ENCODE measurements at places on chromosomes 12 and 14.

DNA sequence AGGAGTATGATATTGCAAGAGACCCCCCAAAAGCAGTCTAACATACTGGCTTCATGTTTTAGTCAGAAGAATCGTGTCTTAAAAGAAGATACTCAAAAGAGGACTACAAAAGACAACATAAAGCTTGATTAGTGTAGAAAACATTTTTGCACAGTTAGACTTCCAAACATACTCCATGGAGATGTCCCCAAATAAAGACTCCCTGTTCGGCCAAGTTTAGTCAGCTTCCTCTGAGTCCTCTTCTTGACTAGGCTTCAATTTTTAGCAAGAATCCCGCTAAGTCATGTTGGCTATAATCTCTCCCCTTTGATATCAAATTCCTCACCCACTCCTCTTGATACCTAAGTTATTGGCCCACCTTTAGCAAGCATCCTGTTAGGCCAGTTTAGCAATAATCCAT, 298.0 kb downstream of the RMST start:
- no peak for DNase-seq

DNA sequence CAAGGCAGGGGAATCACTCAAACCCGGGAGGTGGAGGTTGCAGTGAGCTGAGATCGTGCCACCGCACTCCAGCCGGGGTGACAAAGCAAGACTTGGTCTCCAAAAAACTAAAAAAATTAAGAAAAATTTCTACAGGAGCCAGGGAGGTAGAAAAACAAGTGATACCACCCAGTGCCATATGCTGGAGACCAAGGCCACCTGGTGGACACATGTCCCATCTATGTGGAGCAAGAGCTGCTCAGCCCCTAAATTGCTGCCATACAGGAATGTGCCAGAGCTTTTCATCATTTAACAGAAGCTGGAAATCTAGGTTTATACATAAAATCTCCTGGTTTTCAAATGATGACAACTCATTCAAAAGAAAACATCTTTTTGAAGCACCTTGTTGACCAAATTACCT, 61.4 kb upstream of the ELK3 start:
- no peak for DNase-seq

GRCh38 chr12:100936661-100937060, 142.1 kb downstream of the ANO4 start:
- DNase-seq, result no peak

DNA sequence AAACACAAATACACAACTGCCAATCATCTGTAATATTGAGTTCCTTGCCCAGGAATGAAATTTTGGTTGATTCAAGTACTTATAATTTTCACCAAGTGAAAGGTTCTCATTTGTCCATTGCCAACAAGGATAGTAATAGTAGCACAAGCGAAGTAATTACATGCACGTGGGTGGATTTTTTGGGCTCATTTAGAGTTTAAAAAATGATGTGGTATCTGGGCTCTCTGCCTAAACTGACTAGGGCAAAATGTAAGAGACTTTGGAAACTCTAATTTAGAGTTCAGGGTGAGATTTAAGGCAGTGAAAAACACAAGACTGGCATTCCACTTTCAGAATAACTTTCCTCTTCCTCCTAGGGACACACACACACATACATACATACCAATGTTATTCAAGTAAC, 111.7 kb downstream of the MYRFL start:
- DNase-seq, result no peak

DNA sequence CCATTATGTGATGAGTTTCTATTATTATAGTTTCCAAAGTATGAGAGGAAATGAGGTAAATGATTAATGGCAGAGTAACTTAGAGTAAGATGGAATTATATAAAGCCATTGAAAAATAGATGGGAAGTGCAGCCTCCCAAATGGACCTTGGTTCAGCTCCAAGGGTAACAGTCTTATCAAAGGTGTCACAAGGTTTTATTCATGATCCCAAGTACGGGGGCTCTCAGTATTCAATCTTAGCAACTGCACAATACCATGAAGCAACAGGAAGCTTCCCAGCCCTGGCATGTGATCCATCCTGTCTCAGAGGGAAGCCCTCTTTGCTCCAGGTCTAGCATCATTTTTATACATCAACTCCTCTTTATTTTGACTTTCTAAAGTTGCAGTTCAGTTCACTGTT, 948.2 kb downstream of the GALC start:
- no peak for DNase-seq

DNA sequence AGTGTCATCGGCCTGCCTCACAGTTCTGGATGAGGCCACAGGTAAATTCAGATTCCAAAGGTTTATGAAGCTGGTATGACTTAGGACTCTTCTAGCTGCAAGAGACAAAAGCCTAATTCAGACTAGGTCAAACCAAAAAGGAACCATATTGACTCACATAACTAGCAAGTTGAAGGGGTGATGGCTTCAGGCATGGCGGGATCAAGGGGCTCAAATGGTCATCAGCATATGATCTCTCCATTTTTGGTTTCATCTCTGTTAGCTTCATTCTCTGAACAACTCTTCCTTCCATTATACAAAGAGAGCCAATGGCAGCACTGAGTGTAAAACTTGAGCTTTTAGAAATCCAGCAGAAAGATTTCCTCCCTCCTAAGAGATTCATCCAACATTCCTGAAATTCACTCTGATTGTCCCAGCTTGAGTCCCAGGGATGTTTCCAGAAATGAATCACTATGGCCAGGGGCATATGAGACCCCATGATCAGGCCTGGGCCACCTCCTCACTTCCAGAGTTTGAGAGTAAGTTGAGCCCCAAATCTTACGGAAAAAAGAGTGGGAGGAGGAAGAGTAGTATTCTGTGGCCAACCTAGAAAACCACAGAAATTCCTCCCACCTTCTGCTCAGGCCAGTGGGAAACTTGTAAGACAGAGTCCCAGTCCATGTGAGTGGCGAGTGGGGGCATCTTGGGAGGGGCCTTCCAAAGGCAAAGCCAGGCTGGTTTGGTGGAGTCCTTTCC, 2.0 kb upstream of the MAP1LC3B2 start:
- DNase-seq, result no peak

DNA sequence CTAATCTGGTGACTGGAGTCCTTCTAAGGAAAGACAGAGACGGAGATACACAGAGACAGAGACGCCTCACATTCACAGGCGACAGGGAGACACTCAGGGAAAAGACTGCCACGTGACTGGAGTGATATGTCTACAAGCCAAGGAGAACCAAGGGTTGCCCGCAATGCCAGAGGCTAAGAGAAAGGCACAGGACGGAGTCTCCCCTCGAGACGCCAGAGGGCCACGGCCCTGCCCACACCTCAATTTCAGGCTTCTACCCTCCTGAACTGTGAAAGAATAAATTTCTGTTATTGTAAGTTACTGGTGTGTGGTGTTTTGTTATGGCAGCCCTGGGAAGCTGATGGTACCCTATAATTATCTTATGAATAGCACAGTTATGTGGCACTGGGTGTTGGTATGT, 11.6 kb upstream of the RAN start:
- no peak for DNase-seq

Data from left cardiac atrium (tissue), 4 donors.